ENCODE measurements at places on chromosomes 12 and 14. TPM values are rescaled to one million over a fixed set of nuclear protein-coding genes. Genes with fewer than 3 reads are reported as not detected.

The BAG5 gene
- 39.5 TPM for polyA plus RNA-seq

The RD3L gene
- polyA plus RNA-seq, result not detected

The SLCO1B1 gene
- polyA plus RNA-seq, result not detected

- no peaks in the 10 kb centered on the region for H3K4me1 ChIP-seq
- DNase-seq, result no peak
- H3K36me3 ChIP-seq, result no peaks in the 10 kb centered on the region
- no peak overlapping the region for H3K27ac ChIP-seq
These were observed 109.3 kb upstream of the CPSF6 start for GRCh38 chr12:69130064-69130463.

DNA sequence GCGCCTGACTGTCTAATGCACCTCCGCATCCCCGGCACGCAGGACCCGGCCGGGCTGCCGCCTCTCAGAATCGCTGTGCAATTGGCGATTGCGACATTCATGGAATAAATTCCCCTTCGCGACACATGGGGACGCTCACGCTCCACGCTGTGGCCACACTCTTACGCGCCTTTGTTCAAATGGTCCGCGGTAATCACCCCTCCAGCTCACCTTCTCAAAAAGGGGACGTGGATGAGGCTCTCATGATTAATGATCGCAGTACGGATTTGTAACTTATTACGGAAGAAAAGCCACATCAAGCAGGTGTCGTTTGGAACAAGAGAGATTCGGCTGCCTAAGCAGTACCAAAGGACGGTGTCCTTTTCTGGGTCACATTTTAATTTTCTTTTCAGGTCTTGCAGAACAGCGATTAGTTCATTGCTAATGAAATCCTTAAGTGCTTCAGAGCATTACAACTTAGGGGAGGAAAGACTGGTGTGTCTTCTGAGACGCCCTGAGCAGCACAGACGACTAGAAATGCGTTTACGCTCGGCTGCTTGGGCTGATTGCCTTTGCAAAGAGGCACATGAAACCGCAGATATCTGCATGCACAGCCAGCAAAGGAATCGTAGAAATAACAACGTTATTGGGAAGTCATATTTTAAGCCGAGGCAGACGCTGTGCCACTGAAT lies 37.3 kb upstream of the ADGRD1 start:
- H3K27me3 ChIP-seq, result peaks cover 7% of the 10 kb centered on the region
- no peak overlapping the region for H3K27ac ChIP-seq
- peak; percentile 1 for DNase-seq
- H3K4me3 ChIP-seq, result no peak overlapping the region
- H3K36me3 ChIP-seq, result no peaks in the 10 kb centered on the region
- H3K4me1 ChIP-seq, result no peaks in the 10 kb centered on the region

- no peaks in the 10 kb centered on the region for H3K4me1 ChIP-seq
- no peak for DNase-seq
- no peak overlapping the region for H3K4me3 ChIP-seq
- H3K27ac ChIP-seq, result no peak overlapping the region
These were observed 50.6 kb downstream of the ATP23 start for GRCh38 chr12:57992001-57992400.

DNA sequence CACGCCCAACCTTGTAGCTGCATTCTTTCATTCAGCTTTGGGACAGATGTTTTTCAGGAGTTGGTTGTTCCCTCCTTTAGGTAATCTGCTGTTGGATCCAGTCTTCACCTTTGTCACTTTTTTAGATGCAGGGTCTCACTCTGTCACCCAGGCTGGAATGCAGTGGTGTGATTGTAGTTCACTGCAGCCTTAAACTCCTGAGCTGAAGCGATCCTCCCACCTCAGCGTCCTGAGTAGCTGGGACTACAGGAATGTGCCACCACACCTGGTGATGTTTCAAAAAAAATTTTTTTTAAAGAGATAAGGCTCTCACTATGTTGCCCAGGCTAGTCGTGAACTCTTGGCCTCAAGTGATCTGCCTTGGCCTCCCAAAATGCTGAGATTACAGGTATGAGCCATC lies 164.3 kb downstream of the KTN1 start:
- no peaks in the 10 kb centered on the region for H3K36me3 ChIP-seq
- H3K27me3 ChIP-seq, result no peaks in the 10 kb centered on the region
- DNase-seq, result no peak
- H3K27ac ChIP-seq, result no peak overlapping the region

GRCh38 chr12:99383258-99383657 lies 264.3 kb upstream of the GARIN6 start:
- no peak for DNase-seq
- no peaks in the 10 kb centered on the region for H3K27me3 ChIP-seq
- H3K36me3 ChIP-seq, result no peaks in the 10 kb centered on the region
- no peak overlapping the region for H3K4me3 ChIP-seq
- H3K4me1 ChIP-seq, result no peaks in the 10 kb centered on the region

- H3K27me3 ChIP-seq, result no peaks in the 10 kb centered on the region
- no peak overlapping the region for H3K4me3 ChIP-seq
- H3K4me1 ChIP-seq, result no peaks in the 10 kb centered on the region
- no peaks in the 10 kb centered on the region for H3K36me3 ChIP-seq
These were observed 543.9 kb upstream of the LRFN5 start for GRCh38 chr14:41062826-41063225.

- H3K4me1 ChIP-seq, result no peaks in the 10 kb centered on the region
- H3K4me3 ChIP-seq, result no peak overlapping the region
- H3K27ac ChIP-seq, result no peak overlapping the region
- DNase-seq, result no peak
These were observed 7.3 kb upstream of the EMP1 start for GRCh38 chr12:13189264-13189663.

DNA sequence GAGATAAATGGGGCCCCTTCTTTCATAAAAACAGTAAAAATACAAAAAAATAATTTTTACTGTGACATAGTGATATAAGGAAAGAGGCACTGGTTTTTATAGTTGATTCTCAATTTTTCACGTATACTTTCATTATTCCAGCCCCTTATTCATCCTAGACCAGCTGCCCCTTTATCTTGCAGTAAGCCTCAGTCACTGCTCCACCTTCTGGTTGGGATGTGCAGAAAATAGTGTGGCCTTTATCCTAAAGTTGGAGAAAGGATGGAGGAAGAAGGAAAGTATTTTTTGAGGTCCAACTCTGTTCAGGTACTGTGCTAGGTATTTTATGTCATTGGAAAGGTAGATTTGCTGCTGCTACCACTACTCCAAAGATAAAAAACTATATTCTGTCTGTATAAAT lies 172.7 kb downstream of the ANO6 start:
- no peaks in the 10 kb centered on the region for H3K36me3 ChIP-seq
- H3K4me3 ChIP-seq, result no peak overlapping the region
- H3K27me3 ChIP-seq, result no peaks in the 10 kb centered on the region
- H3K27ac ChIP-seq, result no peak overlapping the region
- H3K4me1 ChIP-seq, result no peaks in the 10 kb centered on the region

DNA sequence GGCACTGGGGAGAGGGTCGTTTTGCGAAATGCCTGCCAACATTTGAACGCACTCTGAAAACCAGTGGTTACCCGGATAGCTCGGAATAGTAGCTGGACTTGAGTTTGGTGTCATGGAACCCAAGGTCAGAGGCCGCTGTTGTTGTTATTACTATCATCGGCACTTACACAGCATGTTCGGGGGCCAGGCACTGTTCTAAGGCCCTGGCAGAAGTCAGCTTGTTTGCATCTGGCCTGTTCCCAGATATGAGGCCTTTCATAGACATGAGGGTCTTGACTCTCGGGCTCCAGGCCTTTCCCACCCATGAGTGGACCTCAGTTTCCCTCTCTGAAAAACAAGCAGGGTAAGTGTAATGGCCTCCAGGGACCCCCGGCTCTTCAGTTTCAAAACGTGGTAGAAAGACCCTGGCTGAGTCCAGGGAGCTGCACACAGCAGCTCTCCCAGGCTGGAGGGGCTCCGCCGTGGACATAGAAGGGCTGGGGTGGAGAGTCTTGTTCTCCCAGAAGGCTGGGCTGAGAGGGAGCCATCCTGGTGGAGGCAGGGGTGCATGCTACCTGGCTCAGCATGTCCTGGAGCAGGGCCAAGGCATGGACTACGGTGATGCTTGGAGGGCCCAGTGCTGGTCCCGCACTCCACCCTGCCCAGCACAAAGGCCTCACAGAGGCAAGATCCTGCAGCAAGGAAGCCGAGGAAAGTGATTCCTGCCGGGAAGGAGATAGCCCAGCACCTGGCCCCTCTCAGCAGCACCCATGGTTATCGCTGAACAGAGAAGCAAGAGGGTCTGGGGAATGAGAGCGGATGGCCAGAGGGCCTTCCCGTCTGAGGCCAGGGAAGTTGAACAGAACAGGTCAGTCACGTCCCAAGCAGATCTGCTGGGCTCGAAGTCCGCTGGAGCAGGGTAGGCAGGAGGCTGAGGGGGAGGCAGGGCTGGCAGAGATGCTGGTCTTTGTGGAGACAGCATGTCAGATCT lies 63.5 kb upstream of the C14orf180 start:
- DNase-seq, result no peak
- no peaks in the 10 kb centered on the region for H3K36me3 ChIP-seq
- H3K4me1 ChIP-seq, result no peaks in the 10 kb centered on the region
- H3K4me3 ChIP-seq, result no peak overlapping the region

Measured in CD4-positive, alpha-beta memory T cell (primary cell).